ENCODE measurements at places on chromosomes 6 and 20.

- DNase-seq: no peak
These were observed 4.2 kb upstream of the ZC2HC1B start for GRCh38 chr6:143859891-143860660.

DNA sequence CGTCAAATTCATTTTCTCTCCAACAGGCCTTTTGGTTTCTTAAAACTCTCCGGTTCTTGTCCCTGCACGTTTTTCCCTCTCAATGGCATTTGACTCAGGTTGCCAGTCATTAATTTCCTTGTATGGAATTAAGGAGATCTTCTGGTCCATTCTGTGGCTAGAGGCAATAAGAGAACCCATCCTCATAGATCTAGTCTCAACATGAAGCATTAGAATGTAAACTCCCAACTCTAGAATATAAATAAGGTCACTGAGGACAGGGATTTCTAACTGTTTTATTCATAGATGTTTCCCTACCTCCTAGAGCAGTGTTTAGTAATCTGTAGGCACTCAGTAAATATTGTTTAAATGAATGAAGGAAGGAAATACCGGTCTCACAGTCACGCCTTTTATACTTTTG, 185.2 kb upstream of the FLRT3 start:
- no peak for DNase-seq

GRCh38 chr6:130143709-130144108, 79.0 kb downstream of the SAMD3 start:
- DNase-seq: no peak

- DNase-seq: no peak
These were observed 17.7 kb downstream of the RIPOR3 start for GRCh38 chr20:50673466-50674137.

GRCh38 chr6:144460327-144461095, 175.4 kb downstream of the UTRN start:
- no peak for DNase-seq

DNA sequence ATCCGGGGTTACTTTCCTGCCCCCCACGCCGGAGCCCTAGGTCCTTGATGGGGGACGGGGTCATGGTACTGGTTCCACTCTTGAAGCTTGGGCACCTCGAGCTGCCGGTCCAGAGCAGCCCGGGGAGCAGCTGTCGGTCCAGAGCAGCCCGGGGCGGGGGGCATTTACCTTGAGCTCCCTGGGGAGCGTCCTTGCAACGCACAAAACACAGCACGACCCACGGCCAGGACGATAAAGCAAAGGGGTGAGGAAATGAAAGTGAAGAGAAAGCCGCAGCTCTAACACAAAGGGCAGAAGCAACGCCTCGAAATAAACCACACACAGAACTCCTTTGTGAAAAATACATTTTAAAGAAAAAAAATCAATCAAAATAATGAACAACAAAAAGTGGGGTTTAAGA, 39.1 kb downstream of the KCNQ2 start:
- no peak for DNase-seq

GRCh38 chr20:1820138-1821079, 74.8 kb upstream of the SIRPA start:
- no peak for DNase-seq

DNA sequence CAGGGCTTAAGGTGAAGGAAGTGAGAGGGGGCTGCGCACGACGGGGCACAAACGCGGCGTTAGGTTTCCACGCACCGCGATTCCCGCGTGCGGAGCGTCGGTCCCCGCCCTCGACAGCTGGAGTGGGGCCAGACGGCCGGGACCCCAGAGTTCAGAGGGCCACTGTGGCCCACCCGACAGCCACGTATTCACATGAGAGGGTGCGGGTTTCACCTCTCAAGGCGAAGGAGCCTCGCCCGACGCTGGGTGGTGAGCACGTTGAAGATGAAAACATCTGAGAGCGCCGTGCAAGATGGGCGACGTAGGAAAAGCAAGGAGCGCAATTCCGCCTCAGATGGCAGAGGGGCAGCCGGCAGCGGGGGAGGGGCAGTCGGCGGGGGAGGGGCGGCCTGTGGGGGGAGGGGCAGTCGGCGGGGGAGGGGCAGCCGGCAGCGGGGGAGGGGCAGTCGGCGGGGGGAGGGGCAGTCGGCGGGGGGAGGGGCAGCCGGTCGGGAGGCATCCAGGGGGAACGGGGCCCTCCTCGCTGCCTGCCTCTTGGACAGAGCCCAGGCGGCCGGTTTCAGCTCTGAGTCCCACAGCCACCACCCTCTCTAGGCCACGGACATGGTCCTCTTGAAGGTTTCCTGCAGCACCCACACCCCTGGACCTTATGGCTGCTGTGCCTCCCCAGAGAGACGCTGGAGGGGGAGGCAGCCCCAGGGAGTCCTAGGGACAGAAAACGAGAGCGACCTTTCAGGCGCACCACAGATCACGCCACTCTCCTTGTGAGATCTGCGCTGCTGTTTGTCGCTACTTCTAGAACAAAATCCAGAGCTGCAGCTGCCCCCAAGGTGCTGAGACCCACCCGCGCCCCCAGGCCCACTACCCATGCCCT, 113.7 kb downstream of the DLL1 start:
- no peak for DNase-seq

DNA sequence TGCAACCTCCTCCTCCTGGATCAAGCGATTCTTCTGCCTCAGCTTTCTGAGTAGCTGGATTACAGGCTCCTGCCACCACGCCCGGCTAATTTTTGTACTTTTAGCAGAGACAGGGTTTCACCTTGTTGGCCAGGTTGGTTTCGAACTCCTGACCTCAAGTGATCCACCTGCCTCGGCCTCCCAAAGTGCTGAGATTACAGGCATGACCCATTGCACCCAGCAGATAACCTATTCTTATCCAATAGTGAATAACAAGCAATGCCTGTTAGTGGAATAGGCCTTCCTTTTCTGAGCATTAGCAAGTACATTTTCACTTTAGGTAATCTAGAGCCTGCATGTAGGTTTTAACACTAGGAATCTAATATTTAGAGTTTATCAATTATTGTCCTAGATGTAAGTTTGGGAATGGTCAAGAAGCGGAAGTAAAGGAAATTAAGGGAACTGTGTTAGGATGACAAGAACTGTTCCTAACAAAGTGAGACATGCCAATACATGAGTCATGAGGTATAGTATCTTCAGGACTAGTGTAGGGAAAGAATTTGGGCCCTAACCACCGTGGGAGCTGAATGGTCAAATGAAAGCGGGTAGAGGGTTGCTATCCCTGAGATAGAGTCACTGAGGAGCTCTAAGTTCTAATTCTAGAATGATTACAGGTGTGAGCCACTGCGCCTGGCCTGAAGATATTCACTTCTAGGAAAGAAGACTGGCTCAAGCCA, 15.0 kb downstream of the BLTP3A start:
- no peak for DNase-seq

- no peak for DNase-seq
These were observed 8.6 kb downstream of the SRC start for GRCh38 chr20:37354210-37355195.

GRCh38 chr6:83735461-83735860, 26.6 kb upstream of the SNAP91 start:
- DNase-seq: no peak

DNA sequence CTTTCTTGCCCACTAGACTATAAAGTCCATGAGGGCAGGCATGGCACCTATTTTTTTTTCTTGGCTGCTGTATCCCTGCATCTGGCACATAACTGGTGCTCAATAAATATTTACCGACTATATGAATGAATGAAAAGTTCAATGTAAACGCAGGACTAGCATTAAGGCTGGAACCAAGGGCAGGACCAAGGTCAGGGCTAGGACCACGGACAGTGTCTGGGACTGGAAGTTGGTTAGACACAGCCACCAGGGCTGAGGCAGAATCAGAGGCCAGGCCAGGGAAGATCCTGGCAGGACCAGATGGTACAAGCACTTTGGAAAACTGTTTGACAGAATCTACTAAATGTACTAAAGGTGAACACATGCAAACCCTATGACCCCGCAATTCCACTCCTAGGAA, 3.7 kb downstream of the TNXB start:
- no peak for DNase-seq

DNA sequence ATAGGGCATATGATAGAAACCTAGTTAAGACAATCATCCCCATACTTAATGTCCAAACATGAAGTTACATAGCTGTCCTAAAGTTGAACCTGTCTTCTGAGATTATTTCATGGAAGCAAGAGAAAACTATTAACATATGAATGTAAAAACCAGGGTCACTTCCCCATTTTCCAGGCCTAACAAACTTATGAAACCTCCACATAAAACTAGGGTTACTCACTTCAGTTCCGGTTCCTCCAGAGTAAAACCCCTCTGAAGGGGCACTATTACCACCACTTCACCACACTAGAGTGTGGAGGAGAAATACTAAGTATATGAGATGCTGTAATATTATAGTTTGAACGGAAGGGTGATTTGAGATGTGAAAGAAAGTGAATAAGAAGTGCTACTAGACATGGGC, 14.9 kb downstream of the PRKN start:
- no peak for DNase-seq

- no peak for DNase-seq
These were observed 41.9 kb downstream of the ZFAND3 start for GRCh38 chr6:37861452-37861851.

DNA sequence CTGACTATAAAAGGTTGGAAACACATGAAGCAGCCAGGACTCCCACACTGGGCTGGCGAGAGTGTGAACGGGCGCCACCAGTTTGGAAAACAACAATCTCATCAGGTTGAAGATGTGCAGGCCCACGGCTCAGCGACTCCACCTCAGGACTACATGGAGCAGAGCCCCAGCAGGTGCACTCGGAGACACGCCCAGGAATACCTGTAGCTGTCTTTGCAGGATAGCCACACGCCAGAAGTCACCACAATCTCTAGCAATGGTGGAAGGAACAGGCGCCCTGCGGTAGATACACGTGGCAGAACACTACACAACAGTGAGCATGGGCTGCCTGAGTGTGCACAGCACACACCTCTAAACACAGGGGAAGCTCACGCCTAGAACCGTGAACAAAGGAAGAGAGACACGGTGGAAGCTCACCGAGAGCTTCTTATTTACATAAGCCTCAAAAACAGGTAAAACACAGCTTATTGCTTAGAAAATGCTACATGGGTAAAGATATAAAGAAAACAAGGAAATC, 28.7 kb upstream of the RPS6KA2 start:
- DNase-seq: no peak

DNA sequence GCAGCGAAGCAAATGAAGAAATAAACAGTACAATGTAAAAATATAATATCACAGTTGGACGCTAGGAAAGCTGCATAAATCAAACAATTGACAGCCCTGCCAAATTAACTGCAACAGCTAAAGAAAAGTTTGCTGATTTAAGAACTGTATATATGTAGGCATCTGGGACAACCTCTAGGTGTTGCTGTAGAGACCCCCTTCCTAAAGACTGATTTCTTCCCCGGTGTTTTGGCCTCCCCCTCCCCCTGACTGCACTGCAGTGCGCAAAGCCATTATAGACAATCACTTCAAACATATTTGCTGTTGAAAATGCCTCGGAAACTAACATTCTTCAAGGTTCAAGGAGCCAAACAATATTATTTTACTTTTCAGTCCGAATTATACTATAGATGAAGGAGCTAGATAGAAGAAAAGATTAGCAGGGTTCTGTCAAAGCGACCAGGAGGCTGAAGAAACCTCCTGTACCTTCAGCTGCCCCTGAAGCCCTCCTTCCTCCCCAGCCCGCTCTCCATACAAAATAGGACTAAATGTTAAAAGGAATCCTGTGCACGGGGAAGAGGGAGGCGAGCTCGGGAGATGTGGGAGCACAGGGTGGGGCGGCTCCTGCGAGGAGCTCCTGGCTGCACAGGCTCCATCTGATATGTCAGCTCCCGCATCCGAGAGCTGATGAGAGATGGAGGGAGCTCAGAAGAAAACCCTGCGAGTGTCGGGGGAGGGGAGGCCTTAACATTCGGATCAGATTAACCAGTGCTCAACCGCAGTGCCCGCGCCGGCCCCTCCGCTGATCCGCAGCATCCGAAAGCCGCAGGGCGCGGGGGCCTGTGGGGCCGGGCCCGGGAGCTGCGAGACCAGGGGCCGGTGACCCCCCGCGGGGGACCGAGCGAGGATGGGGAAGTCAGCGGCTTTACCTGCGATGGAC, 822 bp downstream of the ELOVL4 start:
- DNase-seq: no peak

DNA sequence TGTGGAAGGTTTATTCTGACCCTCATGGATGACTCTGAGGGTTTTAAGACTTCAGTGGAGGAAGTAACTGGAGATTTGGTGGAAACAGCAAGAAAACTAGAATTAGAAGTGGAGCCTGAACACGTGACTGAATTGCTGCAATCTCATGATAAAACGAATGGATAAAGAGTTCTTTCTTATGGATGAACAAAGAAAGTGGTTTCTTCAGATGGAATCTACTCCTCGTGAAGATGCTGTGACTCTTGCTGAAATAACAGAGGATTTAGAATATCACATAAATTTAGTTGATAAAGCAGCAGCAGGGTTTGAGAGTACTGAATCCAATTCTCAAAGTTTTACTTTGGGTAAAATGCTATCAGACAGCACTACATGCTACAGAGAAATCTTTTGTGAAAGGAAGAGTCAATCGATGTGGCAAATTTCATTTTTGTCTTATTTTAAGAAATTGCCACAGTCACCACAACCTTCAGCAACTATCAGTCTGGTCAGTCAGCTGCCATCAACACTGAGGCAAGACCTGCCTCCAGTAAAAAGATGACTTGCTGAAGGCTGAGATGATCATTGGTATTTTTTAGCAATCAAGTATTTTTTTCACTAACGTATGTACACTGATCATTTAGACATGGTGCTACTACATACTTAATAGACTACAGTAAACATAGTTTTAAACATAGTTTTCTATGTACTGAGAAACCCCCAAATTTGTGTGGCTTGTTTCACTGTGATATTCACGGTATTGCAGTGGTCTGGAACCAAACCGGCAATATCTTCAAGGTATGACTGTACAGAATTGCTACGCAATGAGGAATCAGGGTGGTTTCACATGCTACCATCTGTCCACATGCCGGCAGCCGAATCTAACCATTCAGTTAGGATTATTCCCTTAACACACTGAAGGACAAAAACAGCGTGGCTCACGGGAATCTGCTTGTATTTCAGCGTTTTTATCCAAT, 149.0 kb downstream of the MYB start:
- DNase-seq: no peak

DNA sequence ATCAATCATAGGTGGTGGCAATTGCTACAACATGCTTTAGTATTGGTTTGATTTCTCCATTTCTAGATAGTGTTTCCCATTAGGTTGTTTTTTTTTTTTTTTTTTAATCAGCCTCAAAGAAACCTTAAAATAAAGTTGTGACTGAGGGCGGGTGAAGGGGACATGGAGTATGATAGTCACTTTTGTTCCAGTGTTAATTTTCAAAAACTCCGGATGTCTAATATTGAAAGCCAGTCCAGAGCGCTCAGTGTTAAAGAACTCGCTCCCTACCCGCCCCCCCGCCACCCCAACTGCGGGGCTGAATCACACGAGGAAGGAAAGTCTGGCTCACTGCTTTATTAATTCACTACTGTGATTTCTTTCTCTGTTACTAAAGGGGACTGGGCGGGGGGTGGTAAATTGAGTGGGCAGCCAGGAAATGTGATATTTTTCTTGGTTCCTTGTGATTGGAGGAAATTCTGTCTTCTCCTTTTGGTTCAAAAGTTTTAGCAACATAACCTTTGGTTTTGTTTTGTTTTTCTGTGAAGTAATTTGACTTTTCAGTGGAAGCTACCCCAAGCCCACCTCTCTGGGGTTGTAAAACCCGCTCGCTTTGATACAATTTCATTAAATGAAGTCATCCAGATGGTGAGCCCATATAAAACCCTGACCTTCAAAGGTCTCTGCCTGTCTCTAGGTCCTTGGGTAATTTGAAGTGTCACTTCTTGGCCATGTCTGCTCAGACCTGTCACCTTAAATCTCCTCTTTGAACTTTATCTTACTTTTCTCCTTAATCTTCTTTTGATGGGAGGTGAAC, 38.0 kb downstream of the TNFAIP3 start:
- DNase-seq: no peak

Data from C1 segment of cervical spinal cord (tissue), 14 donors.